ENCODE measurements at places on chromosomes 16 and 17. TPM values are rescaled to one million over a fixed set of nuclear protein-coding genes. Genes with fewer than 3 reads are reported as not detected.

Gene ANKRD13B
- 2.4 TPM for total RNA-seq

Gene HCRT
- total RNA-seq = not detected

Gene MMP2
- 12.4 TPM for total RNA-seq

Gene KRT33B
- total RNA-seq = 0.79 TPM

Gene CTF1
- 0.26 TPM for total RNA-seq

Gene KCNH4
- not detected for total RNA-seq

Gene CACNG3
- total RNA-seq = not detected

Gene PRR35
- total RNA-seq = not detected

Gene TP53TG3C
- total RNA-seq = not detected

Gene CHMP6
- total RNA-seq = 8.6 TPM

Gene LCAT
- total RNA-seq = 1.6 TPM

DNA sequence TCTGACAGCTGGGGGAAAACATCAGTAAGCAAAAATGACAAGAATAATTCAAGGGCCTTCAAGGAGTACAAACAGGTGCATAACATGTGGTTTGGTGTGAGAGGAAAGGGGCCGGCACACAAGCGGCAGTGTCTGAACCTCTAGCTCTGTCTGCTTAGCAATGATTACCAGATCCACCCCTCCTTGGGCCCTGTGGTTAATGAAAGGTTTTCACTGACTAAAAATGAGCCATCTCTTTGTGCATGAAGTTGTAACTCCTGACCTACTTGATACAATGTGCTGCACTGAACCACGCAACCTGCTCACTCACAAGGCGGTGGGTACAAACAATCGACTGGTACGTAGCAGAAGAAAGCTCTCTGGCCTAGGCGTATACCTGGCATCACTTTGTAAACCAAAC, 15.1 kb downstream of the FAM117A start:
- no peak for DNase-seq

GRCh38 chr17:79840269-79840988, 1.2 kb upstream of the CBX4 start:
- no peak for DNase-seq

DNA sequence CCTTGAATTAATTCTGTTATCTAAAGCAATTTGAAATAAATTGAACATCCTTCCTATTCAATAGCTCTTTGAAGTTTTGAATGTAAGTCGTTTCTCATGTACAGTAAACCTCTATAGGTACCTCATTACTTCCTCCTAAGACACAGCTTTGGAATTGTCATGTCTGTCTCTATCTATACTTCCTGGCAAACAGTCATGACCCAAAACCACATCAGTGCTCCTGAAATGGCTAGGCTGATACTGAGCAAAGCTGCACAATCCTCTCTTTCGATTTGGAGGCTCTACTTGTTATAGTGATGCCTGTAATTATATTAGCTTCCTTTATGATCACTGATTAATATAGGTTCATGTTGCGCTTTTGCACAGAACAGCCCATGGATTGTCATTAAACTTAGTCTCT, 110.1 kb downstream of the ADAMTS18 start:
- DNase-seq = no peak

DNA sequence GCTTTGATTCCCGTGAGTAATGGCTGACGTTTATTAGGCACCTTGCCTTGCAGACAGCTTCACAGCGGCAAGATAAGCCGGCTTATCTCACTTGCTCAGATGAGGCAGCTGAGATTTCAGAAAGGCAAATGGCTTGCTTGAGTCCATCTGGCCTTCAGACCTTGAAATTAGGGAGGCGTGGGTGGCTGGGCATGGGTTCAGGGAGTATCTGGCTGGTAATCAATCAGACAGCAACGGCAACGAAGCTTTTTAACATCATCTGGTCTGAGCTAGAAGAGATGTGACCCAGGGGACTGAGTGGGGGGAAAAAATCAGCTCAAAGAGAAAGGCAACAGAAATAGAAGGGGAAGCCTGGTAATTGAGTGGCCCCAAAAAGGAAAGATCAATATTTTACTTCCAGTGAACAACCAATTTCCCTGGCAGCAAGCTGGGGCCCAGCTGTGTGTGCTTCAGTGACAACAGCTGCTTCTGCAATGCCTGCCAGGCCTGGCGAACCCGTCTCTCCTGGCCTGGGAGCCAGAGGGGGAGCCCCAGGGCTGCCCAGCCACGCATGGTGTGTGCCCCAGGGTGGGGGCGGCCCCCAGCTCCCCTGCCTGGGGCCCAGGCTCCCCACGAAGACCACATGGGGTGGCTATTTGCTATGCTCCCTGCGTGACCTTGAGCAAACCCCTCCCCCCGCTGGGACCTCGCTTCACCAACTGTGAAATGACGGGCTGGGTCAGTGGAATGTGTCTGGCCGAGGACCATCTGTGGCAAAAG, 34.0 kb downstream of the RAB11FIP4 start:
- DNase-seq = no peak

DNA sequence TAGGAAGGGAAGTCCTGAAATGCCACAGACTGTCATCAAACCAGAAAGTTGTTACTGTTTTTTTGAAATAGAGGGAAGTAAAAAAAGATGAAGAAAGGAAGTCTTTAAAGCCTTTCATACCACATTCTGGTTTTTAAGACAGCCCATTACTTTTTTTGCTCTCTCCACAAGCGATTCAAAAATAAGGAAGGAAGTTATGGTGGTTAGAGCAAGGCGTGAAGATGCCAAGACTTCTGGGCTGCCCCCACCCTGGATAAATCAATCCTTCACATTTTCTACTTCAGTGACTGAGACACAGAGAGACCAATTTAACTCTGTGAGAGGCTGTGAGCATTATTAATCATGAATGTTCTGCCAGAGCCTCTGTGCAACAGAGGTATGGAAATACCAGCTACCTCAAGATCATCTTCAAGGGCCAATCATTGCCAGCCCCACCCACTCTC, 82.3 kb upstream of the BCAR1 start:
- DNase-seq = no peak

DNA sequence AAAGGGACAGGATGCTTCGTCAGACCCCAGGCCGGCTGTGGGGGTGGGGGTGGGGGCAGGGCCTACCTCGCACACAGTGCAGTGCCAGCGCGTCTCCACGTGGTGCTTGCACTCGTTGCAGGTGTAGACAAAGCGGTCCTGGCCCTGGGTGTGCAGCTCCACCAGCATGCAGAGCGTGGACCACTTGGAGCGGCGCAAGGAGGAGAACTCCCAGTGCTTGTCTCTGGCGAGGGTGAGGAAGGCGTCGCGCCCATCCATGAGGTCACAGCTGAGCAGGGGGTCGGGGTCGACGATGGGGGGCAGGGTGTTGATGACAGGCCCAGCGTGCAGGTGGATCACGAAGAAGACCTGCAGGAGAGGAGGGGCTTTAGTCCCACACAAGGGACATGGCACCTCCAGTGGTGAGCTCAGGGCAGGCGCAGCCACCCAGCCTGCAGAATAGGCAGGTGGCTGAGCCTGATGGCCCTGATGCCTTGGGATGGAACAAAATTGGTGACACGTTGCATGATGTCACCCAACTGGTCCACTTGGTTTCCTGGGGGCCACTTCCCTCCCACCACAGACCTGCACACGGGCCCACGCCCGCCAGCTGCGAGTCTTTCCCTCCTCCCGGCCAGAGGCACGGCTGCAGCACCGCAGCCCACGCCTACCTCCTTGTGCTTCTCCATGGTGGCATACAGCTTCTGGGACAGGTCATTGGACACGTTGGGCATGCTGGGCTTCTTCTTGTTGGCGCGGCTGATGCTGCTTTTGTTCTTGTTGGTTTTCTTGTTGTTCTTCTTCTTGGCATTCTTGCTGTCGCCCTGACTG, 14.0 kb upstream of the TRAP1 start:
- DNase-seq = no peak

DNA sequence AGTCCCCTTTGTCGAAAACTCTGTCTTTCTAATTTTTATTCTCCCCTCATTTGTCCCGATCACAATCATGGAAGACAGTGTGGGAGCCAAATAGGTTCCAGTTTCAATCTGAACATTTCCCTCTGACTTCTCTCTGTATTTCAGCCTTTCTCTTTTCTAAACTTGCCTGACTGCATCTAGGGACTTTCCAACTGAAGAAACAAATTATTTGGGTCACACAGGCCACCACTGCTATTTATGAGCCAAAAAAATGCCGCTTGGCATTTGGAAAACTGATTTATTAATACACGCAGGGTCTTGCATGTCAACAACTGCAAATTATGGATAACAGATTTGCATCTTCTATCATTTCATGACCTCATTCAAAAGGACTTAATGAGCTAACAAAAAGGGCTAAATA, 55.2 kb upstream of the ELAC2 start:
- DNase-seq = no peak

DNA sequence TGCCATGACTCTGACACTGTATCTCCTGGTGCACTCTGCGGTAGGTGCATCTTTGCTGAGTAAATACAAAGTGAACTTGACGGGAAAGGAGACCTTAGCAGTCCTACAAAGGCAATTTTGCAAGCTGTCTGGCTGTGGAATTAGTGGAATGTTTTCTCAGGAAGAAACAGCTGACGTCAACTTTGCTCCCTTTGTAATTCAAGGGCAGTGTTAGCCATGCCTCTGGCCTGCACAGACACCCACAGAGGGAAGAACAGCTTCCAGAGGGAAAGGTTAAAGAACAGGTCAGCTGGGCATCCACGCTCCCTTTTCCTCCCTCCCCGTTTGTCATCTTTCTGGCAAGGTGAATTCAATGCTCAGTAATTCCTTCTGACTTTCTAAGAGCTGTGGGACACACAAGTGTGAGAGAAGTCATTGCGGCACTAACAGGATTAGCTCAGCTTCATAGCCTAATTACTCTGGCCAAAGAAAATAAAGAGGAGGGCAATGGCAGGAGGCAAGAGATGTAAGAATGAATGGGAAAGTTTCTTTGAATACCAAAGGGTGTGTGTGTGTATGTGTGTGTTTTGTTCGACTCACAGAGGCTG, 476.9 kb upstream of the GOT2 start:
- no peak for DNase-seq

GRCh38 chr16:4612977-4613635, 1.6 kb downstream of the UBALD1 start:
- peak; percentile 45 for DNase-seq

DNA sequence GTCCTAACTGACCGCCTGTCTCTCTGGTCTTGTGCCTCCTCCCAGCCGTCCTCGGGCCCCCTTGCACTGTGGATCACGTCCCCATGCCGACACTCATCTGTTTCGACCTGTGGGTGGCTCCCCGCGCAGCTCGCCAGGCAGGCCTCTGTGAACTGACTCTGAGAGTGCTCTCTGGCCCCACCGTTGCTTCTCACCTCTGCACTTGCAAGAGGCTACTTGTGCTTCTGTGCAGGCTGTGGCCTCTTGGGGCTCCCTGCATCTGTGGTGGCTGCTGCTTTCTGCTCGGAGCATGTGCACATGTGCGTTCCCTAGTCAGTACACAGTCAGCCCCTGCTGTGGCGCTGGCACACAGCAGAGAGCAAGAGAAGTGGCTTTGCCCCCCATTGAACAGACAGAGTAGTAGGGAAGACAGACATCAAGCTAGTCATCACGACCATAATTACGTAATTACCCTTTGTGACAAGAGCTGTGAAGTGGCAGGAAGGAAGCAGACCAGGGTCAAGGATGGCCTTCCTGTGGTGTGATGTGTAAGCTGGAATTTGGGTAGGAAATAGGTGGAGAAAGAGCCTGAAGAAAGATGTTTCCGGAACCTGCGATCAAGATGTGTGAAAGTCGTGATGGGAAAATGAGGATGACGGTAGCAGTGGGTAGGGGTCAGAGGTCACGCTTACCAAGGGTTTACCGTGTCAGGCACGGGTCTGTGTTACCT, 256.0 kb upstream of the CACNG5 start:
- DNase-seq = no peak

GRCh38 chr17:77889135-77889505, 69.4 kb upstream of the TNRC6C start:
- DNase-seq = no peak

DNA sequence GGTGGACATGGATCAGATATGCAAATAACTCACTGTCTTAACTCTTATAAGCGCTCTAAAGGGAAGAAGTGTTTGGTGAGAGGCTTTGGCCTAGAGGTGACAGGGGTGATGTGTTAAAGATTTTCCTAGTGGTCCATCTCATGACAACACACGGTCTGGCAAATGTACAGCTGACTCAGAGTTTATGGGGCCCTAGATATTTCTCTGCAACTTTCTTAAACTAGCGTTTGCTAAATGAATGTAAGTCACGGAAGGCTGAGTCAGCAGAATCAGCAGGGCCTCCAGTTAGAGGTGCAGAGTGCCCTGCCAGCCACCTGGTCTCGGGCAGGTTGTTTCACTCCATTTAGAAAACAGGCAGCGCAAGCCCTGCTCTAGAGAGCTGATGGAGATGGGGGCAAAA, 40.1 kb downstream of the CLEC16A start:
- DNase-seq = no peak

DNA sequence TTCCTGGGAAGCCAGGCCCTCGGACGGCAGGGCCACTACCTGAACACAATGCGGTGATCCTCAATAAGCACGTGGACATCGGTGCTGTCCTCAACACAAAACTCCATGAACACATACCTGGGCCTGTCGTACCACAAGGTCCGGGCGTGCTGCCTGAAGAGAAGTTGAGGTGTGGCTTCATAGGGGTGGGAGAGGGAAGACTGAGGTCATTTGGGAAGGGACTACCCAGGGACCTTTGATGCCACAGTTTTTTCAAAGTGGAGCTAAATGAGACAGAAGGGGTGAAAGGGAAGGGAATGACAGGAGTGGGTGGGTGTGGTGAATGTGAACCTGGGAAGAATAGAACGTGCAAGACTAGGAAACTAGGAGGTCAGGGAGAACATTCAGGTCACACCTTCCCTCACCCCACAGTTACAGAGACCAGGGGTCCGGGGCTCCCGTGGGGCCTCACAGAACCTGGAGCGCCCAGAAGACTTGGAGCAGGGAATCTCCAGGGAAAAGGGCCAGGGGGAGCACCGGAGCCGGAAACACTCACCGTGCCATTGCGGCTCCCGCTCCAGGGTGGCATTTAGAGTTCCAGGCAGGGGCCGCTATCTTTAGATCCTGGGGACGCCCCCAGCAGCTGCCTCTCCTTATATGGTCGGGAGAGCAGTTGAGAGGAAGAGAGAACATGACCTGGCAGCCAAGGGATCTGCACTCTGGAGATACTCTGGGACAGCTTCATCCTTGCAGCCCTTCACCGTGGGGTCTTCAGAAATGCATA, at the start of gene PTGES3L:
Gene PTGES3L (minus strand): TSS at position 570 of the 763 bp plus-strand sequence. CDS start 27 bp downstream, at position 543.
- no peak for DNase-seq

DNA sequence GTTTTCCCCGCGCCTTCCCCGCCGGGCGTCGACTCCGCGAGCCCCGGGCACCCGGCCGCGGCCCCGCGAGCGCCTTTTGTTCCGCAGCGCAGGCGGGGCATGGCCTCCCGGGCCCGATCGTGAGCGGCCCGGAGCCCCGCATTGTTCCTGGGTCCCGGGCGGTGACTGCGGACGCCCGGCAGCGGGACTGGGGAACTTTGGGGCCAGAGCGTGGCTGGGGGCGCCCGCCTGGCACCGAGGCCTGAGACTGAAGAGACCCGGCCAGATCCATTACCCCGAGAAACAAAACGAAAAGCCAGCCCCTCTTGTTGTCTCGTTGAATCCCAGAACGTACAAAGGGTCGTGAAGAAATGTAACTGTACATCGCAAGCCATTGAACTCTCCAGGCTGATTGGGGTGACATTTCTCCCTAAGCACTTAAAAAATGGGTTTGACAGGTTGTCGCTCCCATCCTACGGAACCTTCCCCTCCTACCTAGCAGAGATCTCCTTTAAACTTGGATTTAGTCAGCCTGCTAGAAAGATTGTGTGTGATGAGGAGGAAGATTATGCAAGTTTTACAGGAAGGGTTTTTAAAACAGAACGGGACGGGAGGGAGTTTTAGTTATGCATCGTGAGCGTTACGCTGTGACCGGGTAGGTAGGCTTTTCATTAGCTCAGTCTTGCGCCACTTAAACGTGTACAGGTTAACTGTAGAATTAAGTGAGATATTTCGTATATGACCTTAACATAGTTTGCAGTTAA, 825 bp downstream of the METTL9 start:
- DNase-seq = peak; percentile 68
